ENCODE measurements at places on chromosomes 11 and 22.

- DNase-seq: peak; percentile 15
These were observed 38.0 kb upstream of the TBCEL start for GRCh38 chr11:120985718-120986569.

GRCh38 chr11:12599408-12600143 lies 74.6 kb upstream of the TEAD1 start:
- peak; percentile 6 for DNase-seq

DNA sequence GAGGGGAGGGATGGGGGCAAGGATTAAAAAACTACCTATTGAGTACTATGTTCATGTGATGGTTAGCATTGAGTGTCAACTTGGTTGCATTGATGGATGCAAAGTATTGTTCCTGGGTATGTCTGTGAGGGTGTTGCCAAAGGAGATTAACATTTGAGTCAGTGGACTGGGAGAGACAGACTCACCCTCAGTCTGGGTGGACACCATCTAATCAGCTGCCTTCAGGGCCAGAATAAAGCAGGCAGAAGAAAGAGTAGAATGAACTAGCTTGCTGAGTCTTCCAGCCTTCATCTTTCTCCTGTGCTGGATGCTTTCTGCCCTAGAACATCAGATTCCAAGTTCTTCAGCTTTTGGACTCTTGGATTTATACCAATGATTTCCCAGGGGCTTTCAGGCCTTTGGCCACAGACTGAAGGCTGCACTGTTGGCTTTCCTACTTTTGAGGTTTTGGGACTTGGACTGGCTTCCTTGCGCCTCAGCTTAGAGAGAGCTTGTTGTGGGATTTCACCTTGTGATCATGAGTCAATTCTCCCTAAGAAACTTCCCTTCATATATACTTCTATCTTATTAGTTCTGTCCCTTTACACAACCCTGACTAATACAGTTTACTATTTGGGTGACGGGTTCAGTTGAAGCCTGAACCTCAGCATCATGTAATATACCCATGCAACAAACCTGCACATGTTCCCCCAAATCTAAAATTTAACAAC lies 70.2 kb downstream of the MTNR1B start:
- no peak for DNase-seq

- DNase-seq: peak; percentile 47
These were observed 55.0 kb downstream of the MYH9 start for GRCh38 chr22:36332623-36333332.

DNA sequence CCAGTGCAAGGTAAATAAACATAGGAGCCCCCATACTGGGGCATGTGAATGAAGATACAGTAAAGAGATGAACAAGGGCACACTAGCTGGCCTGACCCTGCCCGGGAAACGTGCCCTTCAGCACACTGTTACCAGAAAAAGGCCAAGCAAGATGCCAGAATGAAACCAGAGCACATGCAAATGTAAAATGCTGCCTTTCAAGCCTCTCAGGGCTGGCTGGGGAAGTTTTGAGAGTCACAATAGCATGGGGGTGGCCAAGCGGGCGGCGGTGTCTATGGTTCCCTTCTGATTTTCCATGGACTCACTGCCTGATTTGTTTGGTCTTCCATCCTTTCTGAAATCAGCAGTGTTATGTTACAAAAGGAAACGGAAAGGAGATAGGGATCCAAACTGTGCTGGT lies 18.9 kb upstream of the SUSD2 start:
- no peak for DNase-seq

DNA sequence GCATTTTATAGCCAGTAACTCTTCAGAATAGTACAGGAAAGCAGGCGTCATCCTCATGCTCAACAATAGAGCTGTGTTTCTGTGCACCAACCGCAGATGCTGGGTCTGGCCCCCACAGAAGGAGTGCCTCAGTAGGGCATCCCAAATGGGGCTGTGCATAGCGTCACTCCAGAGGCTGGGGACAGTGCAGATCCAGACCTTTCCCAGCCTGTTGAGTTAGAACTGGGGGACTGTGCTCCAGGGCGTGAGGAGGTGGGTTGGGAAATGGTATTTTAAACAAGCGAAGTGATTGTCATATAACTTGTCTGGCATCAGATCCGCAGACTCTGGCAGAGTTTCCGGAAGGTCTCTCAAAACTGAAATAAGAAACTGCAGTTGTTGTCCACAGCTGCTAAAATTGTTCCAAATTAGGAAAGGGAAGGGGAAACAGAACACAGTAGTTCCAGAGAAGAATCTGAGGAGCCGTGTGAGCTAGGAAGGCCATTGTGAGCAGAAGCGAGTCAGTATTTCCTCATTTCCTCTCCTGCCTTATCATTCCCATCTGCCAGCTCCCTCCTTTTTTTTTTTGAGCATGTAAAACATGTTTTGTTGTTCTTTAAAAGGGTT lies 52.2 kb downstream of the JAM3 start:
- DNase-seq: no peak

DNA sequence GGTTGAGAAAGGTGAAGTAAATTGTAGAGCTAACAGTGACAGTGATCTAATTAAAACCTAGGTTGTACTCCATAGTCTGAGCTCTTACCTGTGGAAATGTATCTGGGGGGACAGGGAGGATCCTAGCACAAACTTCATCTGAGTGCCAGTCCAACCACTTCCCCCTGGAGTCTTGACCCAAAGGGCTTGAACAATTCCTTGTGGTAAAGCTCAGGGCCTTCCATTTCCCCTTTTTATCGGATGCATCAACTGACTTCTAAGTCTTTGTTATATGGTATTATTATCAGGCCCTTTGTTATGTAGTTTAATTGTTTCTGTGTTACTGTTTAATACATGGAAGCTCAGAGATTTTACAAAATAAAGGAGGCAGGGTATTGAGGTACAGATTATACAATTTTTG lies 140.2 kb upstream of the SESN3 start:
- no peak for DNase-seq

- DNase-seq: peak; percentile 19
These were observed 81.9 kb upstream of the CRTAM start for GRCh38 chr11:122756417-122756816.

- DNase-seq: no peak
These were observed 195.2 kb upstream of the TMEM45B start for GRCh38 chr11:129620237-129621104.

DNA sequence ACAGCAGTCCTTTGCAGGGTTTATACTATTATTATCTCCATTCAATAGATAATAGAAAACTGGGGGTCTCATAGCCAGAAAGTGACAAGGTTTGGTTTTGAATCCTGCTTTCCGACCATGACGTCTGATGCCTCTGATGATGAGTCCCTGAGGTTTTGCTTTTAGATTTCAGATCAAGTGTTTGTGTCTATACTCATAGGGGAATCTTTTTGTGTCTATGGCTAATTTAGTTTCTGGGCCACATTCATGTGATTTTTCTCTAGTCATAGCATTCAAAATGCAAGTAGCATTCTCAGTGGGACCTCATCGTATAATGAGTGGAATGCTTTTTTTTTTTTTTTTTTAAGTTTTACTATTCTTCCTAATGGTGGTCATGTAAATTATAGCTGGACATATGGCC lies 72.9 kb downstream of the TNRC6B start:
- DNase-seq: no peak

DNA sequence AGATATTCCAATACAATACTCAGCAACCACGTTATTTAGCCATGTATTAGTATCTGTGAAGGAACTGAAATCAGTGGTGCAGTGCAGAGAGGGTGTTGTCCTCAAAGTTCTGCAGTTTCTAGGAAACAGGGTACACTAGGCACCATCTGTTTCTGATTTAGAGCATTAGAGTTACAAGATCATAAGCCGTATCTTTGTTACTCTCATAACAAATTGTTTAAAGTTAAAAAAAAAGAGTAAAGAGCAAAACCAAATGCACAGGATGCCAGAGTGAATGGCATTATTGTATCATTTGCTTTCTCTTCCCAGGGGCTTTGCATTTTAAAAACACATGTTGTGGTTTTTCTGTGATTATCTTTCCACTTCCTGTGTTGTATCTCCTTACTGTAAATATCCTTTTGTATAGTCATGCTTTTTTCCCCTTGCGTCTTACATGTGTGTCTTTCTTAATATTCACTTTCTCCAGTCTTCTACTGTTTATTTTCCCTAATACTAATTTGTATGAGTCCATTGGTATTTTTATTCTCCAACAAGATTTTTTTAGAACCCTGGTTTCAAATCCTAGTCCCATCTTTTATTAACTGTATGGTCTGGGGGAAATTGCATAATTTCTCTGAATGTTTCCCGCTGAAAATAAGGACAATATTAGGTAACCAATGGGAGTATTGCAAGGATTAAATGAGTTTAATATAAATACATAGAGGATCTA lies 15.2 kb upstream of the NUP160 start:
- DNase-seq: peak; percentile 83

- DNase-seq: no peak
These were observed 214.2 kb upstream of the ARHGAP42 start for GRCh38 chr11:100472727-100473389.

GRCh38 chr11:95104121-95104830 lies 14.6 kb downstream of the ENDOD1 start:
- no peak for DNase-seq

GRCh38 chr11:132119573-132119972 lies 749.2 kb downstream of the NTM start:
- no peak for DNase-seq

GRCh38 chr22:31068970-31069369 lies 12.1 kb upstream of the SMTN start:
- no peak for DNase-seq

DNA sequence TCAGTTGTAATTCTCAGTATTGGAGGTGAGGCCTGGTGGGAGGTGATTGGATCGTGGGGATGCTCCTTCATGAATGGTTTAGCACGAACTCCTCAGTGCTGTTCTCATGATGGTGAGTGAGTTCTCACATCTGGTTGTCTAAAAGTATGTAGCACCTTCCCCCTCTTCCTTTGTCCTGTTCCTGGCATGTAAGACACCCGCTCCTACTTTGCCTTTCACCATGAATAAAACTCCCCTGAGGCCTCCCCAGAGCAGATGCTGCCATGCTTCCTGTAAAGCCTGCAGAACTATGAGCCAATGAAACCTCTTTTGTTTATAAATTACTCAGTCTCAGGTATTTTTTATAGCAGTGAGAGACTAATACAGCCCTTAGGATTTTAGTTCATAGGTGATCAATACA lies 191.5 kb downstream of the MAML2 start:
- no peak for DNase-seq
